ENCODE measurements at places on chromosomes 6 and 20.

DNA sequence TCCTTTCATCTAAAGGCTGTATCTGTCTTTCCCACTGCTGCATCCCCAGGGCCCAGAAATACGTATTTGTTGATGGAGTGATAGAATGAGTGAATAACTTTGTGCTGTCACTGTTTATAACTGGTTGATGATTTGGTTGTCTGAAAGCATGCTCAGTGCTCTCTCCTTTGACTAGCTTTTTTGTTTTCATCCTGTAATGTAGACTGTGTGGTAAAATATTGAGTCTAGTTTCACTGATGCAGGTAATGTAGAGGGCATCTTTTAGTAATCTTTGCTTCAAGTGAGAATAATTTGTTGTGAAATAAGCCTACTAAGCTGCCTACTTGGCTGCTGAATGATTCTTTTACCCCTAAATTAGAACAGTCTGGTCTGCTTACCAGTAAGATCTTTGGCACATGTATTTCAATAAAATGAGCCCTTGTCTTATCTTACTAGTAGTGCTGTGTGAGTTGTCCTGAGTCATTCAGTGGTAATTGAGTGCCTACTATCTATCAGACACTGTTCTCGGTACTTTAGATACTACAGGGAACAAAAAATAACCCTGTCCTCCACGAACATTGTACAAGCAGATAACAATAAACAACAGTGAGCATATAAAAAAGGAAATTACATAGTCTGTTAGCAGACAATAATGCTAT lies 39.9 kb downstream of the MAPK14 start:
- DNase-seq, result no peak

DNA sequence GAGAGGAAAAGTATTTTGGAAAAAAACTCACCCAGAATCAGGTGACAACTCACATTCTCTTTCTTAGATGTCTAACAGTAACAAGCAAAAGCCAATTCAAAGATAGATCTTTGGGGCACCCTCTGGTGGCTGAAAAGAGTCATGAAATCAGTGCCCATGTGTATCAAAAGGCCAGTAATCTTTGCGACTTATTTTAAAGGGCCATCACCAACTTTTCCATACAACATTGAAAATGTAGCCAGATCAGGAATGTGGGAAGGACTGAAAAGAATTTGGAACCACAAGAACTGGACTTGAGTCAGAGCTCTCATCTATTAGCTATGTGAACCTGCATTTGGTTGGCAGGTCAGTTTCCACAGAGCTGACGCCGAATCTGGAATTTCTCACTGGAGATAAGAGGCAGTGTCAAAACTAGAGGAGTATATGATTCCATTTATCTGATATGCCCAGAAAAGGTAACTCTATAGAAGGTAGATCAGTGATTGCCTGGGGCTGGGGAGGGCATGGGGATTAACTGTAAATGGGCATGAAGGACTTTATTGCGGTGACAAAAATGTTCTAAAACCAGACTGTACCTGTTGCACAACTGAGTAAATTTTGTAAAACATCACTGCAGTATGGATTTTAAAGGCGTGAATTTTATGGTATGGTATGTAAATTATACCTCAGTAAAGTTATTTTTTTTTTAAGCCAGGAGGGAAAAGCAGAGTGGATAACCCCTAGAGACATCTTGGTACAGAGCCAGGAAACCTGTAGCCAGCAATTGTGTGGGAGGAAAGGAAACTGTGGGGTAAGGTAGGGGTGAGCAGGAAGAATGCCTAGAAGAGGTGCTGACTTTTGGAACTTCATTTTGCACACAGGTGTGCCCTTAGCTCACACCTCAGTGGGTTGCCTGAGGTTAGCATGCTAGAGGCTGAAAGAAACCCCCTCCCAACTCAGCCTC lies 117.1 kb upstream of the ASF1A start:
- DNase-seq, result peak; percentile 14

- no peak for DNase-seq
These were observed 614.2 kb downstream of the TENT5A start for GRCh38 chr6:81138236-81138635.

DNA sequence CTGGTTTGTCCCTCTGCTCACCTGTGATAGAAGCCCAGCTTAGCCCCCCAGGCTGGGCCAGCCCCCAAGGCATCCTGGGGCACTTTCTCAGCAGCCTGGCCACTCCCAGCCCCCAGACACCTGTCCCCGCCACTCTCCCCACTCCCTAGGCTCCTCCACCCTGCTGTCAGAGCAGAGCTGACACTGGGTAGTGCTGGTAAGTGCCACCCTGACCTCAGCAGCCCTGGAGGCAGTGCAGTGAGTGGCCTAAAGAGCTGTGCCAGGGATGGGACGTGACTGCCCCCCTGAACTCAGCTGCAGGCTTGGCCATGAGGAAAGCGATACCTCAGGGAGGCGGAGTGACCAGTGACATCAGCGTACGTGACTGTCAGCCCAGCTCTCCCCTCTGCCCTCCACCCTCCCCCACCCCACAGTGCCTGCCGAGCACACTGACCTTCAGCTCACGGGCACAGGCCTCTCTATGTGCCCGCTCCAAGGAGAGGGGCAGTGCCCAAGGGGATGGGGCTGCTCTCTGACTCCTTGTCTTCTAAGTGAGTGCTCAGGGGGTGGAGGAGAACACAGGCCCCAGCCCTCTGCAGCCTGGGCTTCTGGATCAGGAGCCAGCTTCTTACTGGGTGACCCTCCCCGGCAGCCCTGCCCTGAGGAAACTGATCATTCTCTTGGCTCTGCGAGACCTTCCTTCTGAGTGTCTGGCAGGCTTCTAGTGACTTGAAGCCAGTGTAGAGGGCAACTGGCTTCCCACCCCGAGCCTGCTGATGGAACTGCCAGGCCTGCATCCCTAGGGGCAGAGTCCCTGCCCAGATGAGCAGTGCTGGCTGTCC lies 172.7 kb downstream of the MRPL14 start:
- no peak for DNase-seq

DNA sequence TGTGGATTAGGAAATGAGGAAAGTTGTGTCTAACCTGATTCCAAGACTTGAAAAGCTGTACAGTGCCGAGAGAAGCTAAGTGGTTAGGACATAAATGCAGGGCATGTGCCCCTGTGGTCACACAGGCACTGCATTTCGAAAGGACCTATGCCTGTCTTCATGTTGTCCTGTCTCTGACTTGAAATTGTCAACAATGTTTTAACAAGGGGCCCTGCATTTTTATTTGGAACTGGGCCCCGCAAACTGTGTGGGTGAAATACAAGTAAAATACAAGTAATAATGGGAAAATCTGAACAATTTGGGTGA lies 38.8 kb downstream of the MRS2 start:
- no peak for DNase-seq

- DNase-seq, result no peak
These were observed 411.1 kb downstream of the HDGFL1 start for GRCh38 chr6:22980446-22980845.

- no peak for DNase-seq
These were observed 36.6 kb downstream of the NKX2-4 start for GRCh38 chr20:21360705-21361104.

- DNase-seq, result no peak
These were observed 105.7 kb downstream of the ASXL1 start for GRCh38 chr20:32463642-32464400.

- DNase-seq, result no peak
These were observed 131.7 kb downstream of the PXDC1 start for GRCh38 chr6:3619800-3620199.

DNA sequence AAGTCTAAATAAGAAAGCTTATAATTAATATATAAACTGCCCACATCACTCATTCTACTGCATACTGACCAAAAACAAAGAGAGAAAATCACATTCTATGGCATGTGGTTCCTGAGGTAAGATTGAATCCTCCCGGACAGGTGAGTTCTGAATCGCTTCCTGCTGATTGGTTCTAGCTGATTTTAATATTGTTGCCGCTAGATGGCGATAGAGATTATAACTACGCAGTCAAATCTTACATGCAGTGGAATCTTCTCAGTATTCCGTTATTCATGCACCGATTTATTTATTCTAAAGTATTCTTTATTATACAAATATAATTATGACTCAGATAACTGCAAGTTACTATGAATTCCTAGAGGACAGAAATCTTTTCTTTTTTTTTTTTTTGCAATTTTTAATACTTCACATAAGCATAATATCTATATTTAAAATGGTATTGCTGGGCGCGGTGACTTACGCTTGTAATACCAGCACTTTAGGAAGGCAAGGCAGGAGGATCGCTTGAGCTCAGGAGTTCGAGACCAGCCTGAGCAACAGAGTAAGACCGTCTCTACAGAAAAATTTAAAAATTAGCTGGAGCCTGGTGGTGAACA lies 24.2 kb upstream of the TMX4 start:
- DNase-seq, result peak; percentile 11

GRCh38 chr20:62808211-62808865 lies 3.7 kb downstream of the OGFR start:
- no peak for DNase-seq

GRCh38 chr20:2387580-2387979 lies 6.9 kb downstream of the TGM6 start:
- DNase-seq, result no peak

- DNase-seq, result no peak
These were observed 27.8 kb downstream of the FYN start for GRCh38 chr6:111845441-111845871.

- no peak for DNase-seq
These were observed 72.9 kb downstream of the SNX5 start for GRCh38 chr20:17895641-17896171.

GRCh38 chr6:145929037-145929633 lies 35.0 kb downstream of the SHPRH start:
- no peak for DNase-seq

DNA sequence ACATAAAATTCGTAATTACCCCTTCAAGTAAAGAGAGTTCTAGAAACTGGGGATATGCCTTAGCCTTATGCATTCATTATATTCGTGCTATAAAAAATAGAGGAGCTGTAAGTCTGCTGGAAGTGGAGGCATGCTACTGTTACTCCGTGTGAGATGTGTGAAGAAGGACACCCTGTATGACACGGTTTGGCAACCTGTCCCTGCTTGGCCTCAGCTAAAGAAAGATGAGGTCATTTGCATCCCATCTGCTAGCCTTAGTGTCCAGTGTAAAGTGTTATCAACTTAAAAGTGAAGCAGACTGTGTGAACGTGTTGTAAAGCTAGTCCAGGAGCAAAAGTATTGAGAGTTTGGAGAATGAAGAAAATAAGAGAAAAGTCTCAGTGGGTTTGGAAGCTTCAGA lies 135.1 kb upstream of the RAB32 start:
- no peak for DNase-seq

DNA sequence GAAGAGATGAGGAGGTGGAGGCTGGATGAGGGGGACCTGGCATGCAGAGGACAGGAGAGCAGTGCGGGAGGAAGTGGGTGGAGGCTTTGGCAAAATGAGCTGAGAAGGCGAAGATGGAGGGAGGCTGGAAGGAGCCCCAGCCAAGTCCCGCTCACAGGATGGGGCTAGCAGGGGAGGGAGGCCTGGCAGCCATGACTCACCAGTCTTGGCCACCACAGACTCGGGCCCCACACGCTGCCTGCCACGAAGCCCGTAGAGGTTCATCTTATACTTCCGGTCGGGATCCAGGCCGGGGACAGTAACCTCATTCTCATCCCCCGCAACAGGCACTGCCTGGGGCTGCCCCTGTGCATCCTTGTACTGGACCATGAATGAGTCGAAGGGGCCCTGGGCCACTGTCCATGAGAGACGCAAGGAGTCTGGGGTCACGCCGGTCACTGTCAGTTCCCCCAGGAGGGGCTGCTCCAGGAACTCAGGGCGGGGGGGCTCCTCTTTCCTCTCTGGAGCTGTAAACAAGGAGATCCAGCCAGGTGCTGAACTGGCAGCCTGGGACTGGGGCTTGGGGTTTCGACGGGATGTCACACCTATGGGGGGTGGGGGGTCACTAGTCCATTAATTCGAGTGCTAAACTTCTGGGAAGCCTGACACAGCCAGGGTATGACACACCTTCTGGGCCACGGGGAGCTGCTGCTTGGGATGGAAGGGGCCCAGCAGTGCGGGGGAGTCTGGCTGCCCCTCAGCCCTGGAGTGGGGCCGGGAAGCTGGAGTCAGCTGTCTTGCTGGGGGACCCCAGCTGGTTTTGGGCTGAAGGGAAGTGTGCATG lies 27.8 kb downstream of the TNXB start:
- DNase-seq, result no peak

DNA sequence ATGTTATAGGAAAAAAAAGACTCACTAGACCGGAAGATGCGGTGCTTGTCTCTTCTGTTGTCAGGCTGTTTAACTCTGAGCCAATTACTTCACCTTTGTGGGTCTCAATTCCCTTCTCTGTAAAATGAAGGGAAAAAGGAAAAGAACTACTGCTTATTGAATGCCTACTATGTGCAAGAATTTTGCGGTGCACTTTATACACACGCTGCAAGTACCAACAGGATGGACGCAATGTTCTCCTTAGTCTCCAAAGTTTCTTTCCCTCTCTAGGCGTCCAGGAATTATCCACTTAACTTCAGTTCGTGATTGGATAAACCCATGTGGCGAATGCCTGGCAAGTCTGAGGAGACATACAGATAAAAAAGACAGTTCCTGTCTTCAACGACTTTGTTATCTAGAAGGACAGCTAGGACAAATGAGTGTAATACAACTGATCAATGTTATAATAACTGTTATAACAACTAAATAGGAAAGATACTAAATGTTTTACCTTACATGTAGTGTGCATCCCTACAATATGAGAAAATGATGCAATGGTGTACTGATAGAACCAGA lies 69.0 kb upstream of the JARID2 start:
- DNase-seq, result no peak

- no peak for DNase-seq
These were observed 204.6 kb downstream of the NKAIN2 start for GRCh38 chr6:124008000-124008987.

DNA sequence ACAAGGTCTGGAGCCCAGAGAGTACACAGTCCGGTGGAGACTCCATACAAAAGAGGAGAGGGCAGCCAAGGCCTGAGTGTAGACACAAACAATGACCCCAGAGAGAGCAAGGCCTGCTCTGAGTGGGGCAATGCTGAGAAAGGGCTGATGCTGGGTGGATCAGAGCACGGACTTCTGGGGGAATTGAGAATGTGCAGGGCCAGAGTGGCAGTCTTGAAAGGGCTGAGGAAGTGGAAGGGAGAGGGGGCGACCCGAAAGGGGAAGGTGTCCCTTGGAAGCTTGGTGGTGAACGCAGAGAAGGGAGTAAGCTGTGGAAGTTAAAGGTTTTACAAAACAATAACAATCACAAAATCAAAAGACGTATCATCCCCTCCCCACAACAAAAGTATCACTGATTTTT lies 12.0 kb upstream of the GRM4 start:
- no peak for DNase-seq

GRCh38 chr6:119950681-119951080 lies 601.1 kb upstream of the MAN1A1 start:
- no peak for DNase-seq
